Testis (tissue), 5 donors: ENCODE measurements at places on chromosomes 1 and 21. TPM values are rescaled to one million over a fixed set of nuclear protein-coding genes. Genes with fewer than 3 reads are reported as not detected.

GRCh38 chr1:52427152-52427551 is 22.8 kb downstream of the PRPF38A start:
- no peak overlapping the region for H3K27ac ChIP-seq
- no peaks in the 10 kb centered on the region for H3K36me3 ChIP-seq
- no peak overlapping the region for H3K4me3 ChIP-seq
- no peaks in the 10 kb centered on the region for H3K27me3 ChIP-seq
- DNase-seq = no peak

DNA sequence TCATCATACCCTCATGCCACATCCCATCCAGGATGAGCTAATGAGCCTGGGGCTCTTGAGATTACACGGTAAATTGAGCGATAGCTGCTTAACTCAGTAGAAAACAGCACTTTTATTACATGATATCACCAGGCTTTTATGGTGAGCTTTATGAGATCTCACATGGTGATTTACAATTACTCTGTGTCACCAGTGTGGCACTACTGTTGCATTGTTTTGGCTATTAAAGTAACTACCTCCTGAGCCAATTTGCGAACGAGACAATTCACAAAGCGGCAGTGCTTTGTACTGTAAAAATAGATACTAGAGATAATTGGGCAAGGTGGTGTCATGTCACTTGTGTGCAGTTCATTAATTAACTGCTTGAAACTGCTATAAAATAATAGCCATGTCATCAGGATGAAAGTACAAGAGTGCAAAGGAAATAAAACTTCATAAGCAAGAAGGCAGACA is 767.7 kb upstream of the ADGRL2 start:
- no peaks in the 10 kb centered on the region for H3K27me3 ChIP-seq
- H3K36me3 ChIP-seq = no peaks in the 10 kb centered on the region
- DNase-seq = no peak
- H3K4me3 ChIP-seq = no peak overlapping the region

DNA sequence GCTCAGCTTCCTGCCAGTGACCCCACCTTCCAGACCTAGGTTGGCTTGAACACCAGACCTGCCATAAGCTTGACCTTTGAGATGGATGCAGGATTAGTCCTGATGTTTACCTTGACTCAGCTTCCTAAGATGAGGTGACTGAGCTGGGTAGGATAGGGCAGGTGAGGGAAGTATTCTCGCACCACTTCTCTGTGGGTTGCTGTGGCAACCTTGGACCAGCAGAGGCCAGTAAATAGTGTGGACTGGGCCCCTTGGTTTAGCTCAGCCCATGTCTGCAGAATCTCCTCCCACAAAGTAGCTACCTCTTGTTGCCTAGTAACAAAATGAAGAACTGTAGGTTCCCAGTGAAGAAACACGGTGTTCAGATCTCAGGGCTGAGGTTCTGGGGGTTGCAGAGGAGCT is 8.4 kb downstream of the RPS6KA1 start:
- H3K27me3 ChIP-seq = no peaks in the 10 kb centered on the region
- DNase-seq = peak; percentile 48
- H3K27ac ChIP-seq = no peak overlapping the region
- H3K4me1 ChIP-seq = peaks cover 14% of the 10 kb centered on the region

DNA sequence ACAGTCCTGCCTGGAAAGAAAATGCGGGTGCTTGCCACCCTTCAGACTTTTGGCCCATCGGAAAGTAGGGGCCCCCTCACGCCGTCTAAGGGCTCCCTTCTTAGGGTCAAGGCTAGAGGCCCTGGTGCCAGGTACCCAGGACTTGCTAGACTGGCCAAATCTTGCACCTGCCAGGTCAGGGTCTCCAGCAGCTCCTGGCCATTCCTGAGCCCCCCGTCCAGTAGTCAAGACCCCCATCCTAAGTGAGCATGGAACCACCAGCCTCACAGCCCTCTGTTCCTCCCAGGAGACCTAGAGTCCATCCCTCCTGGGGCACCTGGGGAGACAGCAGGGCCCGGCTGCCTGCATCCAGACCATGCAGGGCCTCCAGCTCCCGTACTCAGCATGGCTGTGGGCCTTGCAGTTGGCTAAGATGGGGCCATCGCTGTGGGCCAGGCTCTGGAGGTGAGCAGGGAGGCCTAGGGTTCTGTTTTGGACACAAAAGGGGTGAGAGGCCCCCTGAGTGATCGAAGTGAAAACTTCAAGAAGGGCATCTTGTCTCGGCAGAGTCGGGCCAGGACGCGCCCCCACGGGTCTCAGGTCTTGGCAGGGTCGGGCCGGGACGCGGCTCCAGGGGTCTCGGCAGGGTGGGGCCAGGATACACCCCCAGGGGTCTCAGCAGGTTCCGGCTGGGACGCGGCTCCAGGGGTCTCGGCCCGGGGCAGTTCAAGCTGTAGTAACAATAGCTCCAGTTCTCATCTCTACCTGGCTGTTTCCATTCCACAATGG is 5.9 kb downstream of the FNDC10 start:
- H3K27ac ChIP-seq = no peak overlapping the region
- DNase-seq = no peak
- no peaks in the 10 kb centered on the region for H3K27me3 ChIP-seq
- peaks cover 15% of the 10 kb centered on the region for H3K4me1 ChIP-seq
- H3K4me3 ChIP-seq = no peak overlapping the region

- DNase-seq = no peak
- H3K27ac ChIP-seq = no peak overlapping the region
- no peak overlapping the region for H3K4me3 ChIP-seq
- H3K36me3 ChIP-seq = no peaks in the 10 kb centered on the region
- no peaks in the 10 kb centered on the region for H3K27me3 ChIP-seq
- H3K4me1 ChIP-seq = peaks cover 10% of the 10 kb centered on the region
Observed at GRCh38 chr1:2449636-2450454, 26.2 kb upstream of the PLCH2 start.

DNA sequence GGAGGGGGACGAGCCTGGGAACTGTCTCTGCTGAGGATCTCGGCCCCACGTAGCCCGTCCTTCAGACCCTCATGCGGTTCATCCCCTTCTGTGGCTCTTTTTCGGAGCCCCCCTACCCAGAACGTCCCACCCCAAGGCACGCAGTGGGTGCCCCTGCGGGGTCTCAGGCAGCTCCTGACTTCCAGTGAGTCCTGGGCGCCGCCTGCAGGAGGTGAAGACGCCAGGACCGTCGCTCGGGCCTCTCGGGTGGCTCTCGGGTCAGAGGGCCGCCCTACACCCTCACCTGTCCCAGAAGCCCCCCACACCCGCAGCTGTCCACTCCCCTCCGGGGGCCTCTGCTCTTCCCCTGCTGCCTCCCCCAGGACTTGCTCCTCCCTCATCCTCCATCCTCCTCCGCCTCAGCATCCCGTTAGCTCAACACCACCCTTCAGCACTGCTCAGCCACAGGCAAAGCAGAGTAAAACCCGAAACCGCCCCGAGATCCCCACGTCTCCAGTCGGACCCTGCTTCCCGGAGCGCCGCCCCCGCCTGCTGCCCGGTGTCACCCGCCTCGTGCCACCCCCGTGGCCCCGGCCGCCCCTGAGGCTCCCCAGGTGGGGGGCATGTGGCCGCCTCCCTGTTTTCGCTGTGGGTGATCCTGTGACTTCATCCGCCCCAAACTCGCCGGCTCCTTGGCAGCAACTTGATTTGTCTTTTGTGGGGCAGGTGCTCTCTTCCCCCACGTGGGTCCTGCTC is 13.3 kb upstream of the POFUT2 start:
- H3K4me3 ChIP-seq = no peak overlapping the region
- H3K4me1 ChIP-seq = peaks cover 11% of the 10 kb centered on the region

- H3K27ac ChIP-seq = no peak overlapping the region
- no peak for DNase-seq
- H3K36me3 ChIP-seq = no peaks in the 10 kb centered on the region
Observed at GRCh38 chr1:11748294-11749202, 12.6 kb downstream of the AGTRAP start.

DNA sequence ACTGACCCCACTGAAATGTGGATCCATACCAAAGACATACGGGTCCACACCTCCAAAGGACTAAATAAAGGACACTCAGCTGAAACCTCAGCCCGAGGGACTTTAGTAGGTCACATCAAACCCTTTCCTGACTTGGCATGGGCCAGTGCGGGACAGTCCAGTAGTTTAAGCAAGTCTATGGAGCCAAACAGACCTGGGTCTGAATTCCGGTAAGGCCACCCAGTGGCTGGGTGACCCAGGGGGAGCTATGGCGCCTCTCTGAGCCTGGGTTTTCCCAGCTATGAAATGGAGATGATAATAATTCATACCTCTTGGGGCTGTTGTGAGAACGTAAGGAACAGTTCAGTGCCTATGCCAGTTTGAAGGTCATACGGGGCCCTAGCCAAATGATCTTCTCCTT is 36.2 kb upstream of the ZBTB40 start:
- H3K4me3 ChIP-seq = no peak overlapping the region
- H3K27me3 ChIP-seq = no peaks in the 10 kb centered on the region
- DNase-seq = no peak
- H3K27ac ChIP-seq = no peak overlapping the region
- H3K4me1 ChIP-seq = peaks cover 5% of the 10 kb centered on the region
- H3K36me3 ChIP-seq = no peaks in the 10 kb centered on the region

- H3K36me3 ChIP-seq = no peaks in the 10 kb centered on the region
- H3K4me3 ChIP-seq = no peak overlapping the region
- H3K27me3 ChIP-seq = no peaks in the 10 kb centered on the region
- H3K4me1 ChIP-seq = no peaks in the 10 kb centered on the region
Observed at GRCh38 chr1:30475201-30475600, 248.2 kb downstream of the MATN1 start.

DNA sequence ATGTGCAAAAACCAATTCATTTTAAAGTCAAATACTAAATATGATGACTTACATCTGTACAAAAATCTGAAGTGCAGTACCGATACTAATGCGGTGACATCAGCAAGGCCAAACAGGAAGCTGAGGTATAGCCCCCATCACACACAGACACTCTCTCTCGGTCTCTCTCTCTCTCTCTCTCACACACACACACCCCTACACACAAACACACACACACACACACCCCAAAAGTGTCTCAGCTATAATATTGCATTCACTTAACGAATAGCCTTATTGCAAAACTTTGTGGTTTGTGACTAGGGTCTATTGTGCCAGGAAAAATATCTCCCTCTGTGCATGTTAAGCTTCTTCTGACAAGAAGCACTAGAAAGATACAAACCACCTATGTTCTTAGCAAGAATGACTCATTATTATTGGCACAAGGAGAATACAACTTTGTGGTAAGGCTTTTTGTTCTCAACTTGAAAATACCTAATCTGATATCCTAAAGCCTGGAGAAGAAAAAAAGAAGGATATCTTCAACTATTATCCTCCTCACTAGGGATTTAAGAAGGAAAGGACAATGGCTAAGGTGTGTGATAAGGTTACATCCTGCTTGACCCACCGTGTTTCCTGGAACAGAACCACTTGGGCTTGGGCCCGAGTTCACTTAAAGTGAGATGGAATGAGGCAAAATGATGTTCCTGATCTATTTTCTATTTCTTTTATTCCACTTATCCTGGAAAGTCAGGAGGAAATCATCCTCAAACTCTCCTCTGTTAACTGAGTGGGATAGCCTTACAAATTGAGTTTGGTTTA is 107.1 kb downstream of the NIBAN1 start:
- H3K4me3 ChIP-seq = no peak overlapping the region
- no peak for DNase-seq
- H3K27me3 ChIP-seq = no peaks in the 10 kb centered on the region
- no peak overlapping the region for H3K27ac ChIP-seq

GRCh38 chr1:222420633-222421032 is 127.3 kb downstream of the HHIPL2 start:
- no peak overlapping the region for H3K27ac ChIP-seq
- H3K4me3 ChIP-seq = no peak overlapping the region
- DNase-seq = no peak
- H3K36me3 ChIP-seq = no peaks in the 10 kb centered on the region
- H3K27me3 ChIP-seq = no peaks in the 10 kb centered on the region
- no peaks in the 10 kb centered on the region for H3K4me1 ChIP-seq

GRCh38 chr21:24204641-24205040 is 1402.6 kb downstream of the MRPL39 start:
- no peaks in the 10 kb centered on the region for H3K4me1 ChIP-seq
- H3K36me3 ChIP-seq = no peaks in the 10 kb centered on the region

DNA sequence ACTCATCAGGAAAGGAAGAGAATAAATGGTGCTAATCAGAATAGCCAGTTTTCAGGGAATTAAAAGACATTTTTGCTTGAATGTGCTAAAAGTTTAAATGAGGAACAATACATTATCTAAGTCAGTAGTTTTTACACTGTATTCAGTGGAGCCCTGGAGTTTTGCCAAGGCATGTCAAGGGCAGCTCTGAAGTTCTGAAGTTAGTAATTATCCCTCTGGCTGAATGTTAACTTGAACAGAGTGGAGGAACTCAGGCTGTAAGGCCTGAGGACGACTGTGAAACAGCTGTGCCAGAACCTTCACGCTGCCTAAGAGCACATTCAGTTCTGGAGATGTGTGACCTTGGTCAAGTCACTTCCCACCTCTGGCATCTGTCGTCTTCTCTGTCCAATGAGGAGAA is 68.1 kb downstream of the EDEM3 start:
- no peak overlapping the region for H3K4me3 ChIP-seq
- H3K4me1 ChIP-seq = peaks cover 8% of the 10 kb centered on the region
- no peaks in the 10 kb centered on the region for H3K27me3 ChIP-seq
- DNase-seq = peak; percentile 82

- H3K4me3 ChIP-seq = no peak overlapping the region
- H3K4me1 ChIP-seq = no peaks in the 10 kb centered on the region
- H3K27me3 ChIP-seq = no peaks in the 10 kb centered on the region
Observed at GRCh38 chr1:176141449-176141848, 65.6 kb downstream of the COP1 start.

GRCh38 chr1:3775490-3776230 is 3.1 kb downstream of the SMIM1 start:
- H3K27ac ChIP-seq = peak overlapping the region; percentile 76
- H3K27me3 ChIP-seq = no peaks in the 10 kb centered on the region

DNA sequence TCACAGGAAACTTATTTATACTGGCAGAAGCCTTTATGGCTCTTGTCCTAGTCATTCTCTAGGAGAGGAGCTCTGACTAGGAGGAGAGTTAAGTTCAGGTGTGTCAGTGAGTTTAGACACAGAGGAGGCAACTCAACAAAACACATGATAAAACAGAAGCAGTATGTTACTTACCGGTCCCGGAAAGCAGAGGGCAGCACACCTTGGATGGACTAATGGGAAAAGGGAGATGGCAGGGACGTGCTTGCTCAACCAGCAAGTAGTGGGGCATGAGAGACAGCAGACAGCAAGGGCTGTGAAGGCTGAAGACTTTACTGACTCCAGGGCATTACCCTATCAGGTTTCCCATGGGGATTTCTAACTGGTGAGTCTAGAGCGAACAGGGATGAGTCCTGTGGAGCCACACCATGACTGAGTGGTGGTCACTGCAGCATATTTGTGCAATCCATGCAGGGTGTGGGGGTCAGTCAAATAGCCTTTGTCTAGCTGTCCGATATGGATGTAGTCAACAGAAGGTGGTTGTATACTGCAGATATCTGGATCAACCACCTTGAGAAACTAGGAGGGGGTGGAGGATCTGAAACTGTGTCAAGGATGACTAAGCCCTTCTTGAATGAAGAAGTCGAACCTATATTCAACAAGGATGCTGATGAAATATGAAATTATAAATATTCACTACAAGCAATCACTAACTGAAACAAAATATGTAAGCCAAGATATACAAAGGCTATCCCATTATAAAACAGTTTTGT is 596.3 kb upstream of the CHRM3 start:
- no peaks in the 10 kb centered on the region for H3K4me1 ChIP-seq
- H3K4me3 ChIP-seq = no peak overlapping the region
- no peak overlapping the region for H3K27ac ChIP-seq

Gene SYT11
- total RNA-seq = 19.7 TPM

Gene C1orf185
- 8.2 TPM for total RNA-seq

Gene CD1D
- total RNA-seq = 2.5 TPM

Gene NSL1
- total RNA-seq = 50.0 TPM

Gene CYP4X1
- 10.4 TPM for total RNA-seq

Gene TMEM61
- total RNA-seq = 0.31 TPM
